ENCODE measurements at places on chromosomes 2 and 18.

GRCh38 chr2:75053484-75054112, 95.2 kb downstream of the POLE4 start:
- DNase-seq, result peak; percentile 61

DNA sequence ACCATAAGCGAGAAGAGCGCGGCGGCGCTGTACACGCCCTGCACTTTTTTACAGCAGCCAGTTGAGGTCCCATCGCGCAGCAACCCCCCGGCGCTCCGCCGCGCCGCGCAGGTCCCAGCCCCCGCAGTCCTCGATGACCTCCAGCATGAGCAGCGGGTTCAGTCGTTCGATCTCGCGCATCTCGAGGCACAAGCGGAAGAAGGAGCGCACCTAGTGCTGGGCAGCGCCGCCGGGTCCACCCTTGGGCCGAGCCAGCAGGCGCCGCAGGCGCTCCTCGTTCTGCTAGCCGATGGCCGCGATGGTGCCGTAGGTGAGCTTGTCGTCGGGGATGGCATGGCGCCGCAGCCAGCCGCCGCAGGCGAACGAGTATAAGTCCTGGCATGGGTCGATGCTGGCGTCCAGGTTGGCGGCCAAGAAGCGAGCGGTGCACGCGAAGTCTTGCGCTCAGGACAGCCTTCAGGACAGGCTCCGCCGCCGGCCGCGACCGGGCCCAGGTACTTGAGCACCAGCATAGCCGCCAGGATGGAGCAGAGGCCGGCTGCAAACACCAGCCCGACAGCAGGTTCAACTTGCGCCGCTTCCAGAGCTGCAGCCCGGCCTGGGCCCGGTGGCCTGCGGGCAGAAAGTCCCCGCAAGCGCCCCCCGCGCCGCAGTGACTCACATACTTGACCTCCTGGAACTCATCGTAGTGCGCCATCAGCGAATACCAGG, 8.3 kb downstream of the ALPP start:
- DNase-seq, result no peak

DNA sequence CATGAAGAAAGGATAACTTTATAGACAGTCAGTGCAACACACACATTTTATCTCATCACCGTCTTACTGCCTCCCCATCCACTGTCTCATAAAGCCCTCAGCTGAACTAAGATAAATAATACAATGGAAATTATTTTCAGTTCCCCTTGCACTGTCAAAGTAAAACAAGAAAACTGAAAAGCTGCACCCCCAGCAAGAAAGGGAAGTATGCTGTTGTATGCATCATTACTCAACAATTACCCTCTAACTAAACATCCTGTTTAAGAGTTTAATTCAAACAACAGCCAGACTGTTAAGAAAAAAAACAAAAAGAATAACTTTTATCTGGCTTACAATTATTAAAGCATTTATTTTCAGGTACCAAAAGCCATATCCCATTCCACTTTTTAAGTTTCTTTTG, 25.0 kb downstream of the MPPE1 start:
- no peak for DNase-seq

DNA sequence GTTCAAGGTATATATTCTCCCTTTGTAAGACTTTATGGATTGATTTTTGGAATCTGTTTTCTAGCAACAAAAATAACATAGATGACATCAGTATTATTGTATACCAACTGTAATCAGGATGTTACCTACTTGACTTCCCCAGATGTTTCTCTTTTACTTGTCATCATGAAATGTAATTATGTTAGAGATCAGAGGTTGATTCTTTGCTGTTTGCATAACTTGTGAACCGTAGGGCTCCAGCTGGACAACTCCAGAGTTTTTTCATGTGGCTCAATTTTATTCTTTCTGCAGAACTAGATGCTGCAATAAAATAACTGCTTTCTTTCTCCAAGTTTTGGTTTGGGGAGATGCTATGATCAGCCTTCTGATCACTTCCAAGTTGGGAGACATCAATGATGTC, 58.1 kb downstream of the SPOPL start:
- DNase-seq, result no peak

GRCh38 chr2:190626641-190627210, 22.2 kb upstream of the NAB1 start:
- DNase-seq, result no peak

- DNase-seq, result no peak
Observed at GRCh38 chr2:221478485-221478863, 93.6 kb downstream of the EPHA4 start.

- no peak for DNase-seq
Observed at GRCh38 chr2:225274751-225275150, 124.8 kb upstream of the NYAP2 start.

DNA sequence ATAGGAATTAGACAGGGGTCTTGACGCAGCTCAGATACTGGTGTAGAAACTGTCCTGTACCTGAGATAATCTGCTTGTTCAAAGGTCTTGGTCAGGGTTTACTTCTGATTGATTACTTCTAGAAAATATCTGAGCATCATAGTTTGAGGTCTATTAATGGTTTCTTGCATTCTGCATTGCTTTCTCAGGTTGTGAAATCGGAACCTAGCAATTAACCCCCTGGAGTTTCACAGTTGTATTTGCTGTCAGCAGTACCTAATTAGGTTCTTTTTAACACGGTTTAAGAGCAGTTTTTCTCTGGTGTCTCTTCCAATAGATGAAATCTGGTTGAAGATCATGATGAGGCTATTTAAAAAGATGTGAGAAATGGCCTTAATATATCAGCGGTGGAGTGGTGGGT, 428.6 kb upstream of the SYT4 start:
- no peak for DNase-seq

DNA sequence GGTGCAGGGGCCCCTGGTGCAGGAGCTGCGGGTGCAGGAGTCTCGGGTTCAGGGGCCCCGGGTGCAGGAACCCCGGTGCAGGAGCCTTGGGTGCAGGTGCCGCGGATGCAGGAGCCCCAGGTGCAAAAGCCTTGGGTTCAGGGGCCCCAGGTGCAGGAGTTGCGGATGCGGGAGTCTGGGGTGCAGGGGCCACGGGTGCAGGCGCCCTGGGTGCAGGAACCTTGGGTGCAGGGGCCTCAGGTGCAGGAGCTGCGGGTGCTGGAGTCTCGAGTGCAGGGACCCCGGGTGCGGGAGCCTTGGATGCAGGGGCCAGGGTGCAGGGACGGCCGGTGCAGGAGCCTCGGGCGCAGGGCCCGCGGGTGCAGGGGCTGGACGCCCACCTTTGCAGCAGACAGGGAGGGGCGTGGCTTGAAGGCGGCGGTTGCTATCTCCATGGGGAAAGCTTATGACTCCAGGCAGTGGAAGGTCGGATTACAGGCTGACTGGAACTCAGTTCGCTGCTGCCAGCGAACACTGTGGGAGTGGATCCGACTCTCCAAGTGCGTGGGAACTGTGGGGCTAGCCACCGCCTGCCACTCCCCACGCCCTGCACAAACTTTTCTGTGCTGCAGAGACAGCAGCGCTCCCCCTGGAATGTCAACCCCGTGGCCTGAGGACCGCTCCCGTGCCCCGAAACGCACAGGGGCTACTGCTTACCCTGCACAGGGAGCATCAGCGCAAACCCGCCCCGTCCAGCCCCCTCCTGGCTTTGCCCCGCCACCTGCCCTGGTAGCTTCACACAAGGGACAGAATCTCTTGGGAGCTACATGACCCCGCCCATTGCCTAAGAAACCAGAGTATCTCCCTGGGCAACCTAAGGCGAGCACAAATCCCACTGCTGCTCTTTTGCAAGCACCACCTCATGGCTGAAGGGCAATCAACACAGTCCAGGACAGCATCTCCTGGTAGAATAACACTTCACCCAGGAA, 40.3 kb downstream of the COPS9 start:
- no peak for DNase-seq

GRCh38 chr18:59090966-59091603, 48.6 kb upstream of the SEC11C start:
- DNase-seq, result no peak

DNA sequence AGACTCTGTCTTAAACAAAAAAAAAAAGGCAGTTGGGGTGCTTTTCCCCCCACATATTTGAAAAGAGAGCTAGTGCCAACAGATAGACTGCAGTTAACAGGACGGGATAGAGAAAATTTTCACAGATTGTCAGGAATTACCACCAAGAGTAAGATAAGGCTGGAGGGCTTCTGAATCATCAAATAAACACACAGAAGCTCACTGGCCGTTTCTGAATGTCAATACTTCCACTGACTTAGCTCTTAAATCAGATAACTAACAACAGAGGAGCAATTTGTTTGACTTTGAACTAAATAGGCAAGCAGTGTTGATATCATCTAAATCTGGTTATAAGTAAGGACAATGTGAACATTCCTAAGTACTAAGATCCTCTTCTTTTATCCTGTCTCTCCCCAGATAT, 34.7 kb downstream of the PIEZO2 start:
- DNase-seq, result no peak

- DNase-seq, result no peak
Observed at GRCh38 chr18:57475408-57475807, 40.2 kb downstream of the ONECUT2 start.

DNA sequence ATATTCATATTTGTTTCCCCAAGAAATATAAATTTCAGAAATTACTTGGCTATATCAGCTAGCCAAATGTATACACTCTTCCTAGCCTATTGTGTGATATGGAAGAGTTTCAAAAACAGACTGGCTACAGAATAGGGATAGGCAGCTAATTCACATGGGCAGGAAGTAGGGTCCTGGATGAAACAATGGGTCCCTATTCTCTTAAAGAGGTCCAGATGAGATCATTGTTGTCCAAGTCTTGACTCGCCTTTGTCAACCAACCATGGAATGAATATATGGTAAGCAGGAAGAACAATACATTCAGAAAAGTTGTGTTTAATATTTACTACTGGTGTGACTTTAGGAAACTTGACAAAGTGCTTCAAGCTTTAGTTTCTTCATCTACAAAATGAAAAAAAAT, 319.9 kb downstream of the NBAS start:
- DNase-seq, result no peak

DNA sequence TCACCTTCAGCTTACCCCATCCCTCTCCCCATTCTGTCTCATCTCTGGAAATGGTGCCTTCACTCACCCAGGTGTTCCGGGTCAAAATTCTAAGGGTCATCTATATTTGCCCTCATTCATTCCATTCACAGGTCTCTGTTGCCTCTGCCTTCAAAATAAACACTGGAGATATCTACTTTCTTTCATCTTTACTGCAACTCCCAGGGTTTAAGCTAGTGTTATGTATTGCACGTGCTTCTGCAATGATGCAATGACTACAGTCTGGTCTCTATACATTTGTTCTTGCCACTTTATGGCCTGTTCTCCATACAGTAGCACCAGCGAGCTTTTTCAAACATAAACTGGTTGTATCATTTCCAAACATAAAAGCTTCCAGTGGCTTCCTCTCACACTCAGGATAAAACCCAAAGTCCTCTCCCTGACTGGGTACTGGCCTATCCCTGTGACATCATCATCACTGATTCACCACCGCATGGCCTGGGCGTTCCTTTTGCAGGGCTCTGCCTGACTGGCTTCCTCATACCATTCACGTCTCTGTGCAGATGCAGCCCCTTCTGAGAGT, 14.3 kb downstream of the DSG2 start:
- DNase-seq, result no peak

GRCh38 chr18:79944126-79944731, 7.2 kb downstream of the SLC66A2 start:
- DNase-seq, result peak; percentile 68

DNA sequence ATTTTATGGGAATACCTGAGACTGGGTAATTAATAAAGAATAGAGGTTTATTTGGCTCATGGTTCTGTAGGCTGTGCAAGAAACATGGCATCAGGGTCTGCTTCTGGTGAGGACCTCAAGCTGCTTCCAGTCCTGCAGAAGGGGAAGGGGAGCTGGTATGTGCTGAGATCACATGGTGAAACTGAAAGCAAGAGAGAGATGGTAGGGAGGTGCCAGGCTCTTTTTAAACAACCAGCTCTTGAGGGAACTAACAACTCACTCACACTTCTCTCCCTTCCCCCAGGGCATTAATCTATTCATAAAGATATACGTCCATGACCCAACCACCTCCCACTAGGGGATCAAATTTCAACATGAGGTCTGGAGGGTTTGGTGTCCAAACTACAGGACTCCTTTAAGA, 40.1 kb downstream of the AGPS start:
- DNase-seq, result no peak

DNA sequence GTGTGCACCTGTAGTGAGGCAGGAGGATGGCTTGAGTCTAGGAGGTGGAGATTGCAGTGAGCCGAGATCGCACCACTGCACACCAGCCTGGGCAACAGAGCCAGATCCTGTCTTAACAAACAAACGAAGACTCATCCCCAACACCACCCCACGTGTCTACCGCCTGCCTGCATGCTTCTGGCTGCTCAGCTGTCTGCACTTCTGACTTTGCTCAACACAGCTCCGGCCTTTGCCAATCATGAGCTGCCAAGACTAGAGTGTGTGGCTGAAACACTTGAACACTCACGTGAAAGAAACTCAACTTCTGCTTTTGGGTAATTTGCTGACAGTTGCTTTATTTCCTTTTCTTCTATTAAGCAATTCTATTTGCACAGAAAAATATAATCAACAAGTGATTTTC, 32.1 kb upstream of the SP3 start:
- no peak for DNase-seq

DNA sequence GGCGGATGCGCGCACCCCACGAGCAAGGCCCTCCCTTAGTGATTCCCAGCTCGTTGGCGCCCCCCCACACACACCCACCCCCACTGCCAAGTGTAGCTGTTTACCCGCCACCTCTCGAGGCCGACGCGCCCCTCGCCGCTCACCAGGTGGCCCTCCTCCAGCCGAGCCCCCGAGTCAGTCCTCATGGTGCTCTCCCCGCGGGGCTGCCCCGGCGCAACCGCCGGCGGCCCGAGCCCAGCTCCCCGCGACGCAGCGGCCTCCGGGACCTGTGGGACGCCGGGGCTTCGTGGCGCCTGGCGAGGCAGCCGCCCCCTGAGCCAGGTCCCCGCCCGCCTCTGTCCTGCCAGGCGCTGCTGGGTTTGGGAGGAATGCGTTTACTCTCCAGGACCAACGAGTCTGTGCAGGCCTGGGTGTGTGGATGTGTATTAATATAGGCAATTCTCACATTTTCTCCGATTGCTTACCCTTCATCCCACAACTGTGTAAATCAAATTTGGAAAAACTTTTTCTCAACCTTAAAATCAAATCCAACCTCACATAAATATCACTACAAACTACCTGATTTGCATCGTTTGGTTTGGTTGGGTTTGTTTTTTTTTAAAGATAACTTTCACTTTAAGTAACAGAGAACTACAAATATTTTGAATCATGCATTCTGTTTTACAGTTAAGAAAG, at the start of gene TMEM237:
Gene TMEM237 (minus strand): TSS at position 288 of the 675 bp plus-strand sequence. CDS start 103 bp downstream, at position 185.
- no peak for DNase-seq

- no peak for DNase-seq
Observed at GRCh38 chr2:225400060-225400511, 576 bp downstream of the NYAP2 start.

Data from erythroblast (primary cell).